Germinal center (tissue), 1 donor: ENCODE measurements at places on chromosomes 13 and 19.

DNA sequence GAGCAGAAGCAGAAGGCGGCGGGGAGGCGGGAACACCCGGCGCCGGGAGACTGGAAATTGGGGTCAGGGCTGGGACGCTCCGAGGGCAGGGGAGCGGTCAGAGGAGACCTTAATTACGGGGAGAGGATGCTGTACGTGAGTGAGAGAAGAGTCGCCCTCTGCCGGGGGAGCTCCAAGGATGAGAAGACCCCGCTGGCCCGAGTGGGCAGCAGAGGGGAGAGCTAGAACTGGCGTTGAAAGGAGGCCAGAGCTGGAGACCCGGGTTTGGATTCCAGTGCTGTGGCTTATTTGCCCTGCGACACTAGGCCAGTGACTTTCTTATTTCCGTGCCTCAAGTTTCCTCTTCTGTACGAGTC, 536 bp downstream of the FAM32A start:
- peak; percentile 54 for DNase-seq

GRCh38 chr13:92734068-92734467, 492.5 kb upstream of the GPC6 start:
- DNase-seq, result no peak

DNA sequence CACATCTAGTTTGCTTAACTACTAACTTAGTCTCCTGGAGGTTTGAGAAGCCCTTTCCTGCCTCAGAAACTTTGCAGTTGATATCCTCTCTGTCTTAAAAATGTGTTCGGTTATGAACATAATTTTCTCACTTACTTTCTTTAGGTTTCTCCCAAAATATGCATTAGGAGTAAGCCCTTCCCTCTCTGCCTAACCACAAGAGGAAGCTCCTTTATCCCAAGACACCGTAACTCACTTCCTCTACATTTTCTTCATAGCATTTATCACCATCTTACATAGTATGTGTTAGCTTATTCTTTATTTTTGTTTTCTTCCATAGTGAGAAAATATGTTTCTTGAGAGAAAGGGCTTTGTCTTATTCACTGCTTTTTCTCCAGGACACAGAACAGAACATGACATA, 952.5 kb upstream of the ATXN8OS start:
- no peak for DNase-seq

DNA sequence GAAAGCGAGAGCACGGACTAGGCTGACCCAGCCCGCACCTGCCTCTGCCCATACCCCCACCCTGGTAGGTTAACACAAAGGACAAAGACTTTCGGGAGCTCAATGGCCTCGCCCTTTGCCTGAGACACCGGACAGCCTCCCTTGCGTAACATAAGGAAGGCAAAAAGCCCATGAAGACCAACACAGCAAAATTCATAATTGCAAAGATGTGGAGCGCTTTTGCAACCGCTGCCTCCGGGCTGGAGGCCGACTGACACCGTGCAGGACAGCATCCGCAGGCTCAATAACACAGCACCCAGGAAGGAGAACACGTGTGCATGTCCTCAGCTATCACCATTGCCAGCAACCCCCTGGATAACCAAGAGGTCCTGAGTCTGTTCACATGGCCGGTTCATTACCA, 15.4 kb downstream of the LILRA1 start:
- no peak for DNase-seq

DNA sequence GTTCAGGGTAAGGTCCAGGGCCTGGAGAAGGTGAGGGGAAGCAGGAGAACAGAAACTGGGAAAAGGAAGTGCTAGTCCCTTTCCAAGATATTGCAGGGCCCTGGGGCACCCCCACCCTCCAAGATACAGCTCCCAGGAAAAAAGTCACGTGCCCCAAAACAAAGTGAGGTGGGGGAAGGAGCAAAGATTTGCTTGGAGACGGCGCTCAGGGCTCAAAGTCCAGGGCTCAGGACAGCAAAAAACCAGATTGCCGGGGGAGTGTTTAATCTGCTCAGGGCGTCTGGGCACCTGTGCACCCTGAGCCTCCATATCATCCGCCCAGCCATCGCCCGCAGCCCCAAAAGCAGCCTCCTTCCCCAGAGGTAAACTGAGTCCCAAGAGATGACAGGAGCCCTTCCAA, 6.3 kb downstream of the SMIM24 start:
- no peak for DNase-seq

DNA sequence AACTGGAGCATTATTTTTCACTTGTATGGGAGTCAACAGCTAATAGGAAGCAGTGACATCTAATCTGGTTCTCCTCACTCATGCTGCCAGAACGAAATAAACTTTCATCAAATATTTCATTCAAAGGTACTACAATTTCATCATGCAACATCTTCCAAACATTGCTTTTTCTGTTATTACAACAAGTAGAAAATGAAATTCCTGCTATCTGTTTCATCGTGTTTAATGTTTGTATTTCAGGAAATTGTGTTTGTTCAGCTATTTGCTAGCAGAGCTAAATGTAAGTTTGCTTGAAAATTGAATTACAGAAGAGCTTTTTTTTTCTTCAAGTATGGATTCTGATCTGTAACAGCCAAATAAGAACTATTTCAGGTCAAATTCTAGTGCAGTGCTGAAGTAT, 90.1 kb downstream of the SLITRK6 start:
- DNase-seq, result no peak

DNA sequence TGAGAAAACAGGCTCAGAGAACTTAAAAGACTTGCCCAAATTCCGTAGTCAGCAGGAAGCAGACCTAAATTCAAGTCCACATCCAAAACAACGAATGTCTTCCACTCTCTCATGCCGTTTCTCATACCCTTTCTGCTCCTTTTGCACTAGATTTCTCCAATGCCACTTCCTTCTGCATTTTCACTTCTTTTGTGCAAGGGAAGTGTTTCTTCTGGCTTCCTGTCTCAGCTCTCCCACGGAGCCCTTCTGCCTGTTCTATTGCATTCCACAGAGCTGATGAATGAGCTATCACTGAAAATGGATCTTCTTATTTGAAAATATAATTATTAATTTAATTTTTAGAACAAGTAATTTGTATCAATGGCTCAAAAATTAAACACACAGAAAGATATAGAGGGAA, 56.1 kb upstream of the STK24 start:
- no peak for DNase-seq

GRCh38 chr13:35961461-35962220, 169.5 kb downstream of the DCLK1 start:
- DNase-seq, result no peak

DNA sequence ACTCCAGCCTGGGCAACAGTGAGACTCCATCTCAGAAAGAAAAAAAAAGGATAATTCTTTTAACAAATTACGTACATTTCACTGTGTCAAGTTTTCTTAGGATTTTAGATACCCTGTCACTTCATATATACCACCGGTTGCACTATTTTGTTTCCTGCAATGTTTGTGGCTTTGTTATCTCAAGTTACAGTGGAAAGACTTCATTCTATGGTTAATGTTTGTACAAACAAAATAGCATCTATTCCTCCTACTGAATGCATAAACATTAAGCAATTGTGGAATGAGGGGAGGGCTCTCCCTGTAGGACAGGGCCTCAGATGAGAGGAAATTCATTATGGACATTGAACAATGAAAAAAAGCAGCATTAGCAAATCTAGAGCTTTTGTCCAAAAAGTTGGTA, 120.1 kb downstream of the DNAJC3 start:
- no peak for DNase-seq

DNA sequence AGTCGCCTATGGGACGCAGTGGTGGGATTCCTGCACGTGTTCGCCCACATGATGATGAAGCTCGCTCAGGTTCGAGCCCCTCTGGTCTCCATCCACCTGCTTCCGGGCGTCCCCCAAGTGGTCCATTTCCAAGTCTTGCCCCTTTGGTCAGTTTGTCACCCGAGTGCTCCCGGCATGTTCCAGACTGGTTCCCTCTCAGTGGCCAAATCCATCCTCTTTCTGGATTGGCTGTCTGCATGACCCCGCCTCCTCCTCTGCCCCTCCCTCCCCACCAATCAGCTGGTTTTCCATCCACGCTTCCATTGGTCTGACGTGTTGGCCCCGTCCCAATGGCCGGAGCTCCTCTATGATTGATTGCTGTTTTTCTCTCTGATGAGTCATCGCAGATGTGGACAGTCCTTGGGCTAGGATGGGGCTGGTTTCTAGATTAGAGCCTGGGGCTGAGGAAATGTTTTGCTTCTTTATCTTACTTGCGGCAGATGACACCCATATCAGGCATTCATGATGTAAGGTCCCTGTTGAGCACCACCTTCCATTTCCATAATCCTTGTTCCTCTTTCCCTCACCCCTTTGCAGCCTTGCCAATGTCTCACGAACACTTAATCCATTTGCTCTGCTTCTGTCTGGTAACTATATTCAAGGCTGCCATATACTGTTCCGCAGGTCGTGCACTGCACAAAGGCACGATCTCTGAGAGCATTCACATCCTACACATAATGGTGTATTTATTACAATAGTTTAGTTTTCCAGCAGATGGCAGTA, 73.8 kb downstream of the MAP4K1 start:
- DNase-seq, result peak; percentile 65

- DNase-seq, result no peak
Measured at GRCh38 chr19:46387713-46388130, 25.6 kb downstream of the CCDC8 start.

- DNase-seq, result no peak
Measured at GRCh38 chr13:43991773-43992201, 112.1 kb downstream of the LACC1 start.

DNA sequence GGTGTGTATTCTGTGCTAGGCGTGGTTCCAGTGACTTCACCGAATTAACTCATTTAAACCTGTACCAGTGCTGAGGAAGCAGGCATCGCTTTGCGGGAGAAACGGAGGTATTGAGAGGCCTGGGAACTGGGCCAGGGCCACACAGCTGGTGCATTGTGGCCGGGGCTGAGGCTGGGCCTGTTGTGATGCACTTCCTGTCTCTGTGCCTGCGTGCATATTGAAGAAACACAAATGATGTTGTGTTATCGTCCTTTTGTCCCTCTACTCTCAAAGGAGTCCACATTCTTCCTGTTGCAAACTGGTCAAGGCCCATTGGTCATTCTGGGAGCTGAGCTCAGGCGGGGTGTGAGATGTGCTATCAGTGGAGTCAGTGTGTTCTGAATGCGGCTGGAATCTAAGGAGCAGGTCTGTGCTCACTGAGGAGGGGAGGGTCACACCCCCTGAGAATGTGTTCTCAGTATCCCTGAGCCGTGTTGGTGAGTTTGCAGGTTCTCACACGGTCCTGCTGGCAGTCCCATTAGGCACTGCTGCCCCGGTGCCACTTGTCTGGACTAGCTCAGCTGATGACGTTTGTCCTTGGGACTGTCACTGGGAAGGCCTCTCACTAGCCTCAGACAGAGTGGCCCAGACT, 62.1 kb downstream of the ARHGEF7 start:
- DNase-seq, result no peak

DNA sequence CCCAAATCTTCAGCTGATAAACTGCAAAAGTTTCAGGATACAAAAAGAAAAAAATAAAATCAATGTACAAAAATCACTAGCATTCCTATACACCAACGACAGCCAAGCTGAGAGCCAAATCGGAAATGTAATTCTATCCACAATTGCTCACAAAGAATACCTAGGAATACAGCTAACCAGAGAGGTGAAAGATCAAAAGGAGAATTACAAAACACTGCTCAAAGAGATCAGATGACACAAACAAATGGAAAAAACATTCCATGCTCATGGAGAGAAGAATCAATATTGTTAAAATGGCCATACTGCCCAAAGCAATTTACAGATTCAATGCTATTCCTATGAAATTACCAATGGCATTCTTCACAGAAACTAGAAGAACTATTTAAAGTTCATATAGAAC, 29.5 kb downstream of the NLRP11 start:
- DNase-seq, result no peak

- peak; percentile 33 for DNase-seq
Measured at GRCh38 chr19:40716031-40716481, 630 bp downstream of the COQ8B start.

DNA sequence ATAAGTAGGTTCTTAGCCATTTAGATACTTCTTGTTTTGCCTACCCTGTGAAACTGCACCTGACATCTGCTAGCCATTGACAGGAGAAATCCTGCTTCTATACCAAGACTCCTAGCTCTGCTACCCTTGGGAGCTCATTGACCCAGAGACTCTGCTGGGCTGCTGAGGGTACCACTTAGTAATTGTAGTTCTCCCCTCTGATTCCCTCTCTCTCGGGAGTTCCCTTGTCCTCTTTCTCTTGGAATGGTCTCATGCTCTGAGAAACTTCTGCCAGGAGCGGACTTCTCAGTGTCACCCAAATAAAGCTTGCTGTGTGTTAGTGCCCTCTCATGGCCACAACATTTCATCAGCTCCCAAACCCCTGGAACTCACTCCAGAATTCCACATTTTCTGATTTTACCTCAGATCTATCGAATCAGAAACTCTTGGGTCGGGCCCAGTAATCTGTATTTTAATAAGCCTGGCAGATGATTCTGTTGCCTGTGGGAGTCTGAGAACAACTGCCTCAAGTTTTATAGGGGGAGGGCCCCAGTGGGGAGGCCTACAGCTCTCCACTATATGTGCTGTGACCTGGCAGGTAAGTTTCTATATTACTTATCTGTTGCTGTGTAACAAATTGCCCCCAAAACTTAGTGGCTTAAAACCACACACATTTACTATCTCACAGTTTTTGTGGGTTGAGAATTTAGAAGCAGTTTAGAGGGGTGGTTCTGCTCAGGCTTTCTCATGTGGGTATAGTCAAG, 221.1 kb downstream of the TDRD3 start:
- no peak for DNase-seq

- no peak for DNase-seq
Measured at GRCh38 chr13:109900741-109901140, 114.4 kb upstream of the IRS2 start.

GRCh38 chr19:53877361-53877766, 4.6 kb upstream of the PRKCG start:
- no peak for DNase-seq
